Pancreas (tissue), 10 donors: ENCODE measurements at places on chromosomes 7 and 10. TPM values are rescaled to one million over a fixed set of nuclear protein-coding genes. Genes with fewer than 3 reads are reported as not detected.
A peak's percentile ranks its signal among the peaks of the same experiment; 100 is the strongest.

Gene SKIDA1
- total RNA-seq: 0.74 TPM

Gene SPDYE18
- total RNA-seq: 0.35 TPM

- no peaks in the 10 kb centered on the region for H3K4me1 ChIP-seq
- no peaks in the 10 kb centered on the region for H3K27me3 ChIP-seq
- H3K36me3 ChIP-seq: no peaks in the 10 kb centered on the region
- H3K4me3 ChIP-seq: no peak overlapping the region
- H3K27ac ChIP-seq: no peak overlapping the region
- DNase-seq: no peak
Observed at GRCh38 chr7:157224627-157225026, 85.9 kb downstream of the UBE3C start.

Gene RBM20
- 12.0 TPM for total RNA-seq

- peak overlapping the region; percentile 11 for H3K27ac ChIP-seq
- H3K27me3 ChIP-seq: no peaks in the 10 kb centered on the region
- no peak for DNase-seq
- no peaks in the 10 kb centered on the region for H3K4me1 ChIP-seq
- H3K4me3 ChIP-seq: no peak overlapping the region
- no peaks in the 10 kb centered on the region for H3K36me3 ChIP-seq
Observed at GRCh38 chr10:30553626-30554439, 75.7 kb downstream of the LYZL2 start.

DNA sequence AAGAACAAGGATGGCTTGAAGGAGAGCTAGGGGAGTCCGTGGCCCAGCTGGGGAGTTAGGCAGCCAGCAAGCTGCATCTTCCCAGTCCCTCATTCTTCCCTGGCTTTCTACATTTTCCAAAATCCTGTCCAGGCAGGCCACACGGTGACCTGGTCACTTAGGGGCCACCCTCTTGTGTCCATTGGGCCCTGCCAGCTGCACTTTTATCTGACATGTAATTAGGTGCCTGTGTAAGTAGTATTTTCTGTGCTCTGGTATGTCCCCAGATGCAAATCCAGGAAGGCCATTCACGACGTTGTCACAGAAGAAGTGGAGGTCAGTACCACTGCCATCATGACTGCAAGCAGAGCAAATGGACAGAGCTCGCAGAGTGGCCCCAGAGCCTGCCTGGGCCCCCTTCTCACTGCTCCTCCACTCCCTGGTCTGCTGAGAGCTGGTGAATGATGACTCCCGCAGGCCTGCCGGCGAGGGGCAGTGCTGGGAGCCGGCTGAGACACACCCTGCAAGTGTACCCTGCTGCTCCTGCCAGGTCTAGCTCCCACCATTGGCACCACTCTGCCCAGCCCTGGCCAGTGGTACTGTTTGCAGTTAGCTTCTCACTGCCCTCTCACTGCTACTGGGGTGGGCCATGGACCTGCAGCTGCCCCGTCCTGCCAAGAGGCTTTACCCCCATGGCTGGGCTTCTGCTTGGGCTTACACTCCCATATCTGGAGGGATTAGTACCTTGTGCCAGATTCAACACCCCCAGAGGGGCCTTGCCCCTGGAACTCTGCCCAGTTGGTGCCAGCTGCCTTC is 98.2 kb downstream of the GLRX3 start:
- H3K27me3 ChIP-seq: no peaks in the 10 kb centered on the region
- no peaks in the 10 kb centered on the region for H3K4me1 ChIP-seq
- no peak overlapping the region for H3K4me3 ChIP-seq
- no peaks in the 10 kb centered on the region for H3K36me3 ChIP-seq
- no peak for DNase-seq

GRCh38 chr7:41885078-41885477 is 182.2 kb upstream of the INHBA start:
- H3K4me3 ChIP-seq: no peak overlapping the region
- no peaks in the 10 kb centered on the region for H3K27me3 ChIP-seq
- DNase-seq: no peak
